ENCODE measurements at places on chromosomes 4 and X.

DNA sequence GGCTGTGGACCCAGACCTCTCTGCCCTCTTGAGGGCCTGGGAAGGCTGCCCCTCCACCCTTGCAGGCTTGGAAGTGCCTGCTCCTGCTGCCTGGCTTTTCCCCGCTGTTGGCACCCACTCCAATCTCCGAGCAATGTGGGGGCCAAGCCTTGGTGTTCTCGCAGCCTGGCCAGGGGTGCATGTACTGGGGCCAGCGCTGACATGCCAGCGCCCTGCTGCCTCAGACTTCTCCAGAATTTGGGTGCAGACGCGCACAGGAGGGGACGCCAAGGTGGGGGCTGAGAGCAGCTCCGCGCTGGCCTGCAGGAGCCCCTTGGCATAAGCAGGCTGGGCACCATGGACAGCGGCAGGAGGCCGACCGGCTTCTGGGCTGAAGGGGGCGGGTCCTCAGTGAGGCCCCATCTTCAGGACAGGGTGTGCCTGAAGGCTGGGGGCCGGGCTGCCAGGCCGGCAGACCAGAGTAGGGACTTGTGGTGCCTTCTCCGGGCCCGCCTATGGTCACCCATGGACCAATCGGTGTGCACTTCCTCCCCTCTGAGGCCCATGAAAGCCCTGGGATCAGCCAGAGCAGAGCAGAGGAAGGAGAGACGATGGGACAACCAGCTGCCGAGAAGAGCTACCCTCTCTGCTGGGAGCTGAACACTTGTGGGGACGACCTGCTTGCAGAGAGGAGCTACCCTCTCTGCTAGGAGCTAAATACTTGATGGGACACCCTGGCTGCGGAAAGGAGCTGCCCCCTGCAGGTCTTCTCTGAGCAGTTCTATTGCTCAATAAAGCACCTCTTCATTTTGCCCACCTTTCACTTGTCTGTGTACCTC, 118.3 kb downstream of the DNAAF6 start:
- peak; percentile 6 for DNase-seq

GRCh38 chr4:4491396-4491893, 50.4 kb downstream of the STX18 start:
- DNase-seq: no peak

DNA sequence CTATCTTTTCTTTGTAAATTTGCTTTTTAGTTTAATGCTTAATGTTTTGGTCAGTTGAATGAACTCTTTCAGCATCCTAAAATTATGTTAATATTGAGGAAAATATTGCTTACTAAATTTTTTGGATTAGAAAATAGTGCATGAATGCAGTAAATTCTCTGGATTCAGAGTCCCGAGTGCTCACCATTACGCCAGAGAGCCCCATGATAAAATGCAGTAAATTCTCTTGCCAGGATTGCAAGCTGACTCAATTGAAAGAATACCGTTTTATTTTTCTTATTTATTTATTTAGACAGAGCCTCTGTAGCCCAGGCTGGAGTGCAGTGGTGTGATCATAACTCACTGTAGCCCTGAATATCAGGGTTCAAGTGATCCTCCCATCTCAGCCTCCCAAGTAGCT, 60.9 kb upstream of the ENPEP start:
- DNase-seq: no peak

GRCh38 chr4:109278594-109279031, 23.8 kb downstream of the COL25A1 start:
- no peak for DNase-seq

- no peak for DNase-seq
Observed at GRCh38 chrX:132634521-132634920, 145.7 kb upstream of the MBNL3 start.

- peak; percentile 37 for DNase-seq
Observed at GRCh38 chr4:97396097-97396496, 747.2 kb downstream of the STPG2 start.

DNA sequence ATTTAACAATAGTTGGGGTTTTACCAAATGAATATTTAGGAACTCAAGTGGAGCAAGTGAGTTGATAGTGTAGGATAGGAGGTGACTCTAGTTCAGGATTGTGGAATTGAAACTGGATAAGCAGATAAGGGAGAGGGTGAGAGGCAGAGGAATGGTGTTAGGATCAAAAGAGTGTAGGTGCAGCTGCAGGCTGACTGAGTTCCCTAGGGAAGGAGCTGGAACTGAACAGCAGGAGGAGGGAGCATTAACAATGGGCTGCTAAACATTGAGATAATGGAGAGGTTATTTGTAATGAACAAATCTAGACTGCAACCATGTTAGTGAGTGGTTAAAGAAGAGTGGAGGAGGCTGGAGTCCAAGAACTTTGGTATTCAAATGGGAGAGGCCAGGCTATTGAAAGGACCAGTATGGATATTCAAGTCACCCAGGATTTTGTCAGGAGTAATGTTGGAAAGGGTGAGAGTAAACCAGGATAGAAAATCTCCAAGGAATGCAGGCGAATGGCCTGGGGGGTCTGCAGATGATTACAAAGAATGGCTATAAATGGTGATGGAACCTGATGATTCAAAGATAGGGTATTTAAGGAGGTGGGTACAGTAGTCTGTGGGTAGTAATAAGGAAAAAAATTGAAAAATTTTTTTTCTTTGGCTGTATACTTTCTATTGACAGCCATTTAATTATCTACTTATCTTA, 497.1 kb upstream of the TENM3 start:
- no peak for DNase-seq

DNA sequence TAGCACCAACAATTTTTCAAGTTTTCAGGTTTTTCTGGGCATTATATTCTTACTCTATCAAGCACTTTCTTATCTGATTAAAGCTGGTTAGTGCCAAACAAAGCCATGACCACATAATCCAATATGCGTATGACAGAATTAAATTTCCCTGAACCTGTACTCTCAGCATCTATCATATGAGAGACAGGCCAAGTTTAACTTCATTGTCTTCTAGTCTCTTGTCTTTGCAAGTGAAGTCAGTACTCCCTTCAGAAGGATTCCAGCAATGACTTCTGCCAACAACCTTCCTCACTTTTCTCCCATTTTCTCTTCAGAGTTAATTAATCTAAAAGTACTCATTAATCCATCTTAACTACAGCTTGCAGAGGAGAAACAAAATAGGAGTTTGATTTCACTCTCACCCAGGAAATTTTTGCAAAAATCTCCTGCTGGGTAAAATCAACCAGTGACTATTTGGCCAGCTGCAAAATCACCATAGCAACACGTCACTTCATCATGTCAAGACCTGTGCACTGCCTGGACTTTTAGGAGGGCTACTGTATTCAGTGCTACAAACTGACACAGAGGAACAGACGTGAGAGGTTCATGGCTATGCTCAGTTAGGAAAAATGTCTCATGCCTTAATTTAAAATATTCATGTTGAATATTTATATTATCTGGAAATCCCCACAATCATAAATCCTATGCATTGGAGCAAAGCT, 208.4 kb downstream of the ANTXR2 start:
- DNase-seq: no peak

GRCh38 chr4:186015212-186015817, 53.6 kb upstream of the TLR3 start:
- DNase-seq: peak; percentile 7

DNA sequence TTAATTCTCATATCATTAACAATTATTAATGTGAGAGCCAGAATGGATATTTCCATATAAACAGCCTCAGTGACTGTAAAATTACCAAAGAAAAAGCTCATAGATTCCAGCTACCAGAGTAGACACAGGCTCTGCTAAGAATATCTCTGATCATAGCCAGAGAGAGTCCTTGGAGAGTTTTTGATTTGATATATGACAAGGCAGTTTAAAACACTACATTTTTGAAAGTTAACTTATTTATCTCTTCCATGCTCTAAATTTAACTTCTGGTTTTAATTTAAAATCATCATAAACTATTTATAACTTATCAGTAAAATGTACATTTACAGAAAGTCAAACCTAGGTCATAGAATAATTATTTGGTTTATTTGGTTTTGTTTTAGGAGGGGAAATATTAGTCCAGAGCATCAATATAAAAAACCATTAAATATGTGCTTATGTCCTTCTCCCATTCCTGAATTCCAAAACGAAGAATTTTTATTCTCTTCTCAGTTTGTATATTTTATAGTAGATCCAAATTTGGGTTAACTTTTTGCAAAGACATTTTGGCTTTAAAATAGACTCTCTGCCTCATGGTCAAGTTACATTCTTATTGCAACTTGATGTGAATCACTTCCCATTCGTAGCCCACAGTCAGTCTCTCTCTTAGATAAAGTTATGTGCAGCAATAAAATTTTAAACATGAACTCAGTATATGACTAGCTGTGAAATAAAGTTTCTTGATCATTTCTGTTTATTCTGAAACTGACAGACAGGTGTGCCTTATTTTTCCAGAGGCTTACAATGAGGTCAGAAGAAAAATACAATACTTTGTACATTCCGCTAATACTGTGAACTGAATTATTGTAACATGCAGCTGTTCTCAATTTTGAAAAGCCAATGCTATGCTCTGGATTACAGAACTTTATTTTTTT, 267.1 kb downstream of the PAPSS1 start:
- DNase-seq: no peak

DNA sequence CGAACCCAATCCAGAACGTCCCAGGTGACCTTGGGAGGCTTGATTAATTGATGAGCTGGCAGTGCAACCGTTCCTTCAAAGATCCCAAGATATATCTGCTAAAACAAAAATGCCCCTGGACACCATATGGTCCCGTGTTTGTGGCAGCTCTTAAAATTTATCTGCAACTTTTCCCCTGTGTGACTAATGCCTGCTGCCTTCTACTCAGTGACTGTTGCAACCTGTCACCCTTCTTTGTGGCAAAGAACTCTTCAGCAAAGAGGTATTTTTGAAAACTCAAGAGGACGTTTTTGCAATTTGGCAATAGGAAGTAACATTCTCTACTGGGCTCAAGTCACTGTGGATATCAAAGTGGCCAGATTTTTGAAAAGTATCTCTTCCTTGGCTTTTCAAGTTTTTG, 75.8 kb upstream of the SOD3 start:
- DNase-seq: no peak

DNA sequence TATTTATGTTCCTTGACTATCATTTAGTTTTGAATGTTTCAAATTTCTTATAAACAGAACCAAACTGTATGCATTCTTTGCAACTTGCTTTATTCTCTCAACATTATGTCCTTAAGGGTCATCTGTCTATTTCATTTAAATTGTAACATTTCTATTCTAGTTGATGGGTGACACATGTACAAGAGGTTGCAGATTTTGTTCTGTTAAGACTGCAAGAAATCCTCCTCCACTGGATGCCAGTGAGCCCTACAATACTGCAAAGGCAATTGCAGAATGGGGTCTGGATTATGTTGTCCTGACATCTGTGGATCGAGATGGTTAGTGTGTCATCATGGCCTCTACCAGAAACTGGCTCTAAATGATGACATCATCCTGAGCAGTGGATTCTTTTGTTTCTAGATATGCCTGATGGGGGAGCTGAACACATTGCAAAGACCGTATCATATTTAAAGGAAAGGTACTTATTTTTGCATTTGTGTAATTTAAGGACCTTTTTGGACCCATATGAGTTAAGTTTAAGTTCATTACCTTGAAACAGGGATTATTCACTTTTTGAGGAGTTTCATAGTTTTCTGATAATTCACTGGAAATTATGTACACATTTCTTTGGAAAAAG, 6.1 kb downstream of the LIAS start:
- peak; percentile 32 for DNase-seq

DNA sequence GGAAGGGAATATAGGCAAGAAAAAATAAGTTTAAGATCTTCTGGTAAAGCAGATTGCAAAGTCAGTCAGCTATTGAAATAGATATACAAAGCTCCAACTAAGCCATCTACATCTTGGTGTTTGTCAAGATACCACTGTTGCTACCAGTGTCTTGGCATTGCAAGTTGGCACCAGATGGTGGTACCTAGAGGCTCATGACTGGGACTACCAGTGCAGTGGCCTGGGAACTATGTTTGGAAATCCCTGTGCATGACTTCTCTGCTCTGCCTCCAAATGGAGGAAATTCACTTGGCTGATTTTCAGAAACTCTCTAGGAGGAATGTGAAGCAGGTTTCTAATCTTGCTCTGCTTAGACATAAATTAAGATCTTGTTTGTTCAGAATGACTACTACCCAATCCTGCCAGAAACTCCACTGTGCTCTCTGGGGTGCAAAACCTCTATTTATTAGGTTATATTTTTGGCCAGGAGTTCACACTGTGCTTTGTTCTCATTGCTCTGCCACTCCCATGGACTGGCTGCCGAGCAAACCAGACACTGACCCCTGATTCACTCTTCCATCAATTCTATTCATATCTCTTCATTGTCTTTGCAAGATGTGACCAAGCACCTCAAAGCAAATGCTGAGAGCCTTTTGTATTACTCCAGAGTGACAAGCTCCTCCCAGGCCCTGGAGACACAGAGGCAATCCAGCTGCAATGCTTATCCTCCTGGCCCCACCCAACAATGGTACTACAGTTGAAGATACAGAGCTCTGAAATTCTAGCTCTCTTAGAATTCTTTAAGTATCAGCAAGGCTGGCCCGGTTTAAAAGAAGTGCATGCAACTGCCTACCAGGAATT, 272.3 kb upstream of the FGF16 start:
- peak; percentile 44 for DNase-seq

DNA sequence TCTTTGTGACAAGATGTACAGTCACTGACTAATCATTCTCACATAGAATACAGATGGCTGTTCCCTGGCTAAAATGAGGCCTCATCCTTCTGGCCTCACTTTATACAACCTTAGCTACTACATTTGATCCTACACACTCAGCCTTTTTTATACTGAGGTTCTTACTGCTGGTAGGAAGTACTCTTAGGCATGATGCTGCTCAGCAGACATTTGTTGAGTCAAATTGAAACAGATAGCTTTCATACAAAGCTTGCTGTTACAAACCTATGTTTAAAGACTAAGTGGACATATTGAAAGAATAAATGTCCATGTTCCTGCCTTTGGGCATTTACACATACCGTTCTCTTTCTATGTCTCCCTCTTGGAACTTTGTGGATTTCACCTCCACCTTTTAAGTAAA, 154.9 kb downstream of the NPFFR2 start:
- no peak for DNase-seq

DNA sequence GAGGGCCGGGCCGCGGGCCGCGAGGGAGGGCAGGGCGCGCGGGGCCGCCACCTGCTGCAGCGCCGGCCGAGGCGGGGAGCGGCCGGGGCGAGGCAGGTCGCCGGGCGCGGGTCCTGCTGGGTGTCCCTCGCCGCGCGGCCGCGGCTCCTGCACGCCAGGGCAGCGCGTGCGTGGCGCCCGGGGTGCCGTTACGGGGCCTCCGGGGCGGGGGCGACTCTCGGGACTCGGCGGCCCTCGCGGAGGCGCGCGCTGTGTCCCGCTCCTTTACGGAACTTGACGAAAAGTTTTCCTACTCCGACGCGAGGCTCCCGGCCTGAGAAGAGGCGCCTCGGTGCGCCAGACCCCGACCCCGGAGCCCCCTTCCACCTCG, 329 bp downstream of the TBC1D14 start:
- DNase-seq: peak; percentile 8
